ENCODE measurements at places on chromosomes 1 and 21. TPM values are rescaled to one million over a fixed set of nuclear protein-coding genes. Genes with fewer than 3 reads are reported as not detected.

FAM167B gene
- total RNA-seq: 101 TPM

PTPRU gene
- 19.4 TPM for total RNA-seq

GRCh38 chr1:235056937-235057336 is 71.7 kb downstream of the TOMM20 start:
- no peak for DNase-seq

GRCh38 chr1:36159614-36160387 is 3.8 kb downstream of the MAP7D1 start:
- DNase-seq: no peak
